ENCODE measurements at places on chromosomes 1 and 21.

GRCh38 chr1:103218821-103219220 is 110.5 kb upstream of the COL11A1 start:
- no peaks in the 10 kb centered on the region for H3K27me3 ChIP-seq
- no peak overlapping the region for H3K4me3 ChIP-seq
- no peaks in the 10 kb centered on the region for H3K4me1 ChIP-seq
- no peaks in the 10 kb centered on the region for H3K36me3 ChIP-seq
- no peak overlapping the region for H3K27ac ChIP-seq

DNA sequence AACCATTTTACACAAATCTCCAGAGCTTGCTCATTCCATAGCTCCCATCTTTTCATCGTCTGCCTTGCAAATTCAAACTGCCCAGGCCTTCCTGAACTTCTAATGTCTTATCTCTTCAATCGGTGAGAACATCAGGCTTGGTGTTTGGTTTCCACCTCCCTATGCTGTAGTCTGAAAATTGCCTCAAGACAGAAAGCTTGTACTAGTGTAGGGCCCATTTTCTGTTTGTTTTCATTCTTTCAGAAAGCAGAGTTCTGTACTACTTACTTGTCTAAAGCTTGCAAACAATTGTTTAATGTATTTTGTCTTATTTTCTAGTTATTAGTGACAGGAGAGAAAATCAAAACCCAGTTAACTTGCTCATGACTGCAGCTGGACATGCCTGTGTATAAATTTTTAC is 16.8 kb downstream of the HOOK1 start:
- no peaks in the 10 kb centered on the region for H3K36me3 ChIP-seq
- H3K4me1 ChIP-seq, result no peaks in the 10 kb centered on the region
- no peak for DNase-seq
- no peak overlapping the region for H3K4me3 ChIP-seq
- no peaks in the 10 kb centered on the region for H3K27me3 ChIP-seq
- H3K27ac ChIP-seq, result no peak overlapping the region

GRCh38 chr1:43042773-43043457 is 84.2 kb upstream of the SLC2A1 start:
- DNase-seq, result no peak
- H3K27ac ChIP-seq, result no peak overlapping the region
- peaks cover 6% of the 10 kb centered on the region for H3K4me1 ChIP-seq
- H3K4me3 ChIP-seq, result no peak overlapping the region

GRCh38 chr1:19469004-19469403 is 16.3 kb downstream of the CAPZB start:
- DNase-seq, result no peak
- H3K27ac ChIP-seq, result peak overlapping the region; percentile 93
- H3K4me1 ChIP-seq, result peaks cover 93% of the 10 kb centered on the region

Measured in activated CD4-positive, alpha-beta T cell treated with anti-CD3 and anti-CD28 coated beads, Interleukin-2, amount 10 ng/mL, durations not matched to agents 7 days and 5 days (primary cell).